ENCODE measurements at places on chromosomes 4 and X.

- no peak for DNase-seq
Measured at GRCh38 chrX:41603596-41603995, 85.2 kb upstream of the GPR34 start.

- no peak for DNase-seq
Measured at GRCh38 chr4:84455697-84456096, 43.4 kb downstream of the NKX6-1 start.

DNA sequence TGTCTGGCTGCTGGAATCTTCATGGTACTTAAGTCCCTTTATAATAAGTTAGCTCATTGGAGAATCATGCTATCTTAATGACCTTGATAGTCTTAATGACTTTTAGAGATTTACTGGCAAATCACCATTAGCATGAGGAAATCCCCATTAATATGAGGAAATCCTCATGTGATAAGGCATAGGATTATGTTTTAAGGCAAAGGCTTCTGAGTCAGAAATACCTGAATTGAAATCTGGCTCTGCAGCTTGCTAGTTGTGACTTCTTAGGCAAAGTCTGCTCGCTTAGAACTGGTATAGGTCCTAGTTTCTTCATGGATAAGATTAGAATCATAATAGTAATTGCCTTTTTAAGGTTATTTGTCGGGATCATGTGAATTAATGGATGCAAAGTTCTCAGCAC, 190.2 kb upstream of the BANK1 start:
- no peak for DNase-seq

GRCh38 chrX:19747652-19748610, 139.5 kb downstream of the SH3KBP1 start:
- no peak for DNase-seq

DNA sequence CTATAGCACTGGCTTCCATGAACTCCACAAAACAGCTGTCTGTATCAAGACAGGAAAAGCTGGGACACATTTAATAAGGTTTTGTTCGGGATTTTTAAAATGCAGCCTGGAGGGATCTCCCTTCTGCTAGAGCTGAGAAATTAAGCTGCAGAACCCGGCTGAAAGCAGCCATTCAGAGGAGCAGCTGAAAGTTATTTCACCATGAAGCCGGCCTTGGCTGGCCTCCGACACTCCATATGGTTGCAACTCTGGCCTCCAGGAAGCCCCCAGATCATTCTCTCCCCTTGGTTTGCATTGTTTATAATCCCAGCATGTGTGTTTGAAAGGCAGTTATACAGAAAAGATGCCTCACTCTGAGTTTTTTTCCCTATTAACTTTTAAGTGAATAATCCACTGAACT, 239.4 kb downstream of the SPATA18 start:
- no peak for DNase-seq

- no peak for DNase-seq
Measured at GRCh38 chr4:5989236-5990225, 28.7 kb downstream of the C4orf50 start.

- DNase-seq, result no peak
Measured at GRCh38 chr4:153026591-153027346, 90.6 kb downstream of the FHDC1 start.

- no peak for DNase-seq
Measured at GRCh38 chr4:6769233-6769988, 13.1 kb upstream of the KIAA0232 start.

DNA sequence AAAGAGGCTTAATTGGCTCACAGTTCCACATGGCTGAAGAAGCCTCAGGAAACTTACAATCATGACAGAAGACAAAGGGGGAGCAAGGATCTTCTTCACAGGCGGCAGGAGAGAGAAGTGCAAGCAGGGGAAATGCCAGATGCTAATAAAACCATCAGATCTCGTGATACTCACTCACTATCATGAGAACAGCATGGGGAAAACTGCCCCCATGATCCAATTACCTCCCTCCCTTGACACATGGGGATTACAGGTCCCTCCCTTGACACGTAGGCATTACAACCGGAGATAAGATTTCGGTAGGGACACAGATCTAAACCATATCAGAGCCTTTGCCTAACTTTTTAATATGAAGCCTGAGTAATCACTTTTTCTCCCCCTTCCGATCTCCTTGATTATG, 43.7 kb upstream of the MAPK10 start:
- no peak for DNase-seq

- DNase-seq, result no peak
Measured at GRCh38 chrX:119686087-119686691, 6.8 kb downstream of the SEPTIN6 start.

- no peak for DNase-seq
Measured at GRCh38 chrX:109624641-109625616, at the start of gene KCNE5. Gene KCNE5 (minus strand): TSS chrX:109625172. CDS start chrX:109625020, 152 bp downstream.

All from COLO829 (cell line).